Right ventricle myocardium inferior (tissue), 1 donor: ENCODE measurements at places on chromosomes 6 and 20. TPM values are rescaled to one million over a fixed set of nuclear protein-coding genes. Genes with fewer than 3 reads are reported as not detected.

DNA sequence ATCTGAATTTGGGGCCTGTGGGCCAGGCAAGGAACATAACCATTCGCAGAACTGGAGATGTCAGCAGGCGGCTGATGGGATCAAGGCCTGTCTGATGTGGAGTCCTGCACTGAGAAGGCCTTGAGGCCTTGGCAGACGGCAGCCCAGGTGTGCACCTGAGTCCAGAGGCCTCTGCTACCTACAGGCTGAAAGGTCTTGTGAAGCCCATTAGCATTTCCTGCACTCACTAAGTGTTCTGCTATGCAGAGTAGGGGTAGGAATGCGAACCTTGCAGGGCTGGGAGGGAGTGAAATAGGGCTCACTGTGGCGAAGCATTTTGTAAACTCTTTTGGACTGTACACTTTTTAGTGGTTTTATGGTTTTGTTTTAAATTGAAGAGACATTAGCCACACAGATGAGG is 48.3 kb upstream of the RNF24 start:
- DNase-seq: no peak

DNA sequence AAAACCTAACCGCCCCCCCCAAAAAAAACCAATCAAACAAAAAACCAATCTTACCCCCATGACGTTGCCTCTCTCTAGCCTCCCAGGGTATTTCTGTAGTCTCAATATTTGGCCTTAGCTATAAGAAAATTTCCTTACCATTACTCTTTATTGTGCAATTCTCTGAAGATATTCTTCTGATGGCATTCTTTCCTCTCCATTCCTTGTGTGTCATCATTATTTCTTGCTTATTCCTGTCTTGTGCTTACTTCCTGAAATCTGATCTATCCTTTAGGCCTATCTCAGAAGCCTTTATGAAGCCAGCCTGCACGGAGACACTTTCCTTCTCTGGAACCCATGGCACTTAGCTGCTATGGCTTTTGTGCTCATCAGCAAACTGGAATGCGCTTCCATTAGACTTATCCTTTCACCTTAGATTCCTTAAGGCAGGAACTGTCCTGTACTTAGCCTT is 65.9 kb upstream of the DDR1 start:
- no peak for DNase-seq

- DNase-seq: no peak
These were observed 24.6 kb downstream of the PPP1R14C start for GRCh38 chr6:150167479-150167873.

- no peak for DNase-seq
These were observed 32.3 kb downstream of the AFDN start for GRCh38 chr6:167858842-167859664.

DNA sequence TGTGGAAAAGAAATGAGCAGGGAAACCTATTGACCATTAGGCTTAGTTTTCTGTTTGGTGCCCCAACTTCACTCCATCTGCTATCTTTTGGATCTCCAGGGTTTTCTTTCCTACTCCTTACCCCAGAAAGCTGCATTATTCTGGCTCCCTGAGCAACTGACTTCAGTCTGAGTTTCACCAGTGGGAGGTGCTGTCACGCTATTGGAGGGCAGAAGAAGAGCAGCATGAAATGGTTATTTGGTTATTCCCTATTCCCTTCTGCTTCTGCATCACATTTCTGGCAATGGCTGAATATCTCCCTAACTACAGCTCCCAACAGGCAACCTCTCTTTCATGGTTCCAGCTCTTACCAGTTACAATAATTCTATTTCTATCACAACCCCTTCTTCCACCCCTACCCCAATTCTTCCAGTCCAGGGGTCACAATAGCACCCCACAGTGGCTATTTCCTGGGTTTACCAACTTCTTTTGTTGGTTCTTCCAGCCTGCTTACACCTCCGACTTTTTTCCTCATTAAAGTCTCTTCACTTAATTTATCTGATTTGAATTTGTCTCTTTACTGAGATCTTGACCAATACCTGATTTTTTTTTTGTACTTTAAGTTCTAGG is 311.5 kb downstream of the PLCB1 start:
- DNase-seq: no peak

DNA sequence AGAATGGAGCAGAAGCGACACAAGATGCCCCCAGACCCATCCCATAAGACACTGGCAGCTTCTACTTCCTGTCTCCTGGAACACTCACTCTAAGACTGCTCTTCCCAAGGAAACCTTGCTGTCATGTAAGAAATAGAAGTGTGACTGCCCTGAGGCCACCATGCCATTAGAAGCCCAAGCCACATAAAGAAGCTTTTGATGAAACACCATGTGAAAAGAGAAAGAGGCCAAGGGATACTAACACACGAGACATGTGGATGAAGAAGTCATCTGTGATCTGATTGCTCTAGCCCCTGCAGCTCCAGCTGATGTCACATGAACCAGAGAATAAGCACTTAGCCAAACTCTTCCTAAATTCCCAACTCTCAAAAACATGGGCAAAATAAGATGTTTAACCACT is 117.9 kb upstream of the PCSK2 start:
- no peak for DNase-seq

DNA sequence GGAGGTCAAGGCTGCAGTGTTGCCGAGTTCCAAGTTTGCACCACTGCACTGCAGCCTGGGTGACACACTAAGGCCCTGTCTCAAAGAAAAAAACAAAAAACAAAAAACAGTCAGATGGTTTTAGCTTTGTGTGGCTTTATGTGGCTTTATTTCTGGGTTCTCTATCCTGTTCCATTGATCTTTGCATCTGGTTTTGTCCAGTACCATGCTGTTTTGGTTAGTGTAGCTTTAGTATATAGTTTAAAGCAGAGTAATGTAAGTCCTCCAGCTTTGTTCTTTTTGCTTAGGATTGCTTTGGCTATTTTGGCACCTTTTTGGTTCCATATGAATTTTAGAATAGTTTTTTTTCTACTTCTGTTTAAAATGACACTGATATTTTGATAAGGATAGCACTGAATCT is 225.5 kb downstream of the HDGFL1 start:
- DNase-seq: no peak

The BANF2 gene
- total RNA-seq: not detected

DNA sequence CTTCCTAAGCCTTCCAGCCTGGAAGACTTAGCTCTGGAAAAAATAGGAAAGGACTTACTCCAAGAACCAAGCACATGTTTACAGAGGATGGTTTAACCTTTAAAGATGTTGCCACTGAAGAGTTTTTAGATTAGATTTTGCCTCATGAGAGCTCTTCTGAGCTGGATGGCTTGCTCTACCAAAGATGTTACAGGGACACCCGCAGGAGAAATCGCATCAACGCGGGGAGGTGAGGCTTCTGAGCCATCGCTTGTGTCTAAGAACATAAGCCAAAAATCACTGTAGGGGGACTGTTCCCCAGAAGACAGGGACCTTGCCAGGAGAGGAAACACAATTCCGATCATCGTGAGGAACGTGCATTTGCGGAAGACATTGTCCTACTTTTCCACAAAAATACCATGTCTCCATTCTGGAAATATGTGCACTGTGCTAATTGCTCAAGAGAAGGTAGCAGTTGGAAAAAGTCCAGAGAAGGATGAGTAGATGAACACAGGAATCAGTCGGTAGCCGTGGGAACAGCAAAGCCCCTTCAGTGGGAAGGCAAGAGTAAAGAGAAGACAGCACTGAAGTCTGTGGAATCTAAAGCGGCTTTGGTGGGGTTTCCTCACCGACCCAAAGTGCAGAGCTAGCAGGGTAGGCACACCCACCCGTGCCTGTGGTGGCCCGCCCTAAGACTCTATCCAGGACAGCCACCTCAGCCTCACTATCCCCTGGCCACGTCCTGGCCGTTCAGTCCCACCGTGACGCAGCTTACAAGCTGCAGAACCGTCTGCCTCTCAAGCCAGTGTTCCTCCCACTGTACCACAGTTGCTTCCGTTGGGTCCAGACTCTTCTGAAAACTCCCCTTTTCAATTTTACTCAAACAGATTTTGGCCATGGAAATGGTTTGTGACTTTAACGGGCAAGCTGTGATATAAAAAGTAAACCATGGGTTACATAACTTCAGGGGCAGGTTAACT is 334.8 kb downstream of the NRN1 start:
- no peak for DNase-seq
